ENCODE measurements at places on chromosomes 6 and 20. TPM values are rescaled to one million over a fixed set of nuclear protein-coding genes. Genes with fewer than 3 reads are reported as not detected.

- DNase-seq = no peak
Observed at GRCh38 chr6:111087871-111088667, 766 bp downstream of the SLC16A10 start.

DNA sequence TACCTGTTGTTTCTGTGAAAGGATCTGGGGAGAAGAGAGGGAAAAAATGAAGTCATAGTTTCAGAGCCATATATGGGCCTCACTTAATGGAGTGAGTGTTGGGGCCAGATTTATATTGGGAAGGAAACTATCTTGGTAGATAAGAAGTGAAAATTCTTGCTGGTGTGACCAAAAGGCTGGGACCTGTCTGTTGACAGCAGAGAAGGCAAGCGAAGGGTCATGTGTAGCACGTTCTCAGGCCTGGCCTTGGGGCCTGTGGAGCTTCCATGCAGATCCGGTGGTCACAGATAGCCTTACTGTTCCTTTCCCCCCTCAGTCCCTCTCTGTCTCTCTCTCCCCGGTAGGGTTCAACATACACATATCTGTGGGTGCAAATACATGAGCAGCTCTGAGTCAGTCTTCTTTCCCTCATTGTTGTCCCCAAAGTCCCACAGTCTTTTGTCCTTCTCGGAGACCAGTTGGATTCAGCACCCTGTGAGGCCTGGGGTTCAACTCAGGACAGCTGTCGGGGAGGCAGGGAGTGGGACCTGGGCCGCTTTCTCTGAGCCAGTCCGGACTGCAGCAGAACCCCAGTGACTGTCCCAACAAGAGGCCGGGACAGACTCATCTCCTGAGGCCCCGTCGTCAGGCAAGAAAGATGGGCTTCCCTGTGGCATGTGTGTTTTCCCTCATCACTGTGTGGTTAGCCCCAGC is 34.6 kb downstream of the PPP1R14C start:
- DNase-seq = no peak

DNA sequence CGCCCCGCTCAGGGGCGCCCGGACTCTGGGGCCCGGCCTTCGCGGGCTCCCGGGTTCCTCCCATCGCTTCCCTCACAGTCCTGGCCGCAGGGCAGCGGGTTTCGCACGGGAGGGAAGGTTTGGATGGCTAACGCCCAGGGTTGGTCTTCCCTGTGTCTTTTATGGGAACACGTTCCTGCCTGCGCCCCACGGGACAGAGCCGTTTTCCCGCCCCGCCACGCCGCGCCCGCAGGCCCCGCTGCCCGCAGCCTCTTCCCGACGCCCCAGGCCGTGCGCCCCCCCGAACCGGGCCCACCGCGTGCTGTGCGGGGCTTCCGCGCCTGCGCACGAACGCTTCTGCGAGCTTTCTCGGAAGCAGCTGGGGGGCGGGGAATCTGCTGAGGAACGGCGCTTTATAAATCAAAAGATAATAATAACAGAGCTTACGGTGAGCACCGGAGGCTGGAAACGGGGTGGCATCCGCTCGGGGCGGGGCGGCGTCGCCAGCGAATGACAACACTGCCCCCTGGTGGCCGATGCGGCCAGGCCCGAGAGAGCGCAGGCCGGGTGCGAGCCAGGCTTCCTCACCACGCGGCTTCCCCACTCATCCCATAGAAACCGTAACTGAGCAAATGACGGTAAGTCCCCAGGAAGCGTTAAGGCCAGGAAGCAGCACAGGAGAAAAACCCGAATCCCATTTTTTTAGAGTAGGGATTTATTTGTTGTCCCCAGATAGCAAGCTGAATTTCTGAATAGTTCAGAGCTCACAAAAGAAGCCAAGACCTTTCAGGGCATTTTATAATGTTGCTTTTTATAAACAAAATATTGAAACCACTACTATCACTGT is 116.4 kb downstream of the MYLK4 start:
- DNase-seq = peak; percentile 48

Gene SLC17A5
- polyA plus RNA-seq = 18.1 TPM

DNA sequence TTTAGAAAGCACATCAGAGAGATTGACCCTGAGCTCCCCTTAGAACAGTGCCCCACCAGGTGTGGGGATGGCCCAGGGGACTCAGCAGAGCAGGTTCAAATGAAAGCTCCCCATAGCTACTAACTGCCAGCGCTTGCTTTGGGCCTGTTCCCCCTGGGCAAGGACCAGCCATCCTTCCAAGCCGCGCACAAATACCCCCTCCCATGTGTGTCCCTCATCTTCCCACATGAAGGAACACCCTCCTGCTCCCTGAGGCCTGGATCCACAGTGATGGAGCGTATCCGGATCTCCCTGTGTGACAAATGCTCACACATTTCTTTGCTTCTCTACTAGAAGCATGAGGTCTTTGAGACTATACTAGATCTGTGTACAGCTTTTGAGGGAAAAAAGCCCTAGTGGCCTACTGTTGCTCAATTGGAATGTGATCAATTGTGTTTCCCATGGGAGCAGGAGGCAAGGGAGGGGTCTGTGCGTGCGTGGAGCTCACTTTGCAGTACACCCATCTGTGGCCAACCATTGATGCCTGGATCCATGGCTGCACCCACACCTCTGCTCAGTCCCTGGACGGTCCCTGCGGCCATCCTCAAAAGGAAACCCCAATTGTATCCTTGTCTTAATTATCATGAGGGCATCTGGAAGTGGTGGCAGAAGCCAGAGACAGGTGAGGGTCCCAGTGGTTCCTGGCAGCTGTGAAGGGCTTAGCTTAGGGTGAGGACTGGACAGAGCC is 1.4 kb upstream of the RAET1G start:
- no peak for DNase-seq

Gene PHACTR1
- polyA plus RNA-seq = 9.9 TPM

- DNase-seq = no peak
Observed at GRCh38 chr6:127164565-127164964, 46.1 kb downstream of the RSPO3 start.

DNA sequence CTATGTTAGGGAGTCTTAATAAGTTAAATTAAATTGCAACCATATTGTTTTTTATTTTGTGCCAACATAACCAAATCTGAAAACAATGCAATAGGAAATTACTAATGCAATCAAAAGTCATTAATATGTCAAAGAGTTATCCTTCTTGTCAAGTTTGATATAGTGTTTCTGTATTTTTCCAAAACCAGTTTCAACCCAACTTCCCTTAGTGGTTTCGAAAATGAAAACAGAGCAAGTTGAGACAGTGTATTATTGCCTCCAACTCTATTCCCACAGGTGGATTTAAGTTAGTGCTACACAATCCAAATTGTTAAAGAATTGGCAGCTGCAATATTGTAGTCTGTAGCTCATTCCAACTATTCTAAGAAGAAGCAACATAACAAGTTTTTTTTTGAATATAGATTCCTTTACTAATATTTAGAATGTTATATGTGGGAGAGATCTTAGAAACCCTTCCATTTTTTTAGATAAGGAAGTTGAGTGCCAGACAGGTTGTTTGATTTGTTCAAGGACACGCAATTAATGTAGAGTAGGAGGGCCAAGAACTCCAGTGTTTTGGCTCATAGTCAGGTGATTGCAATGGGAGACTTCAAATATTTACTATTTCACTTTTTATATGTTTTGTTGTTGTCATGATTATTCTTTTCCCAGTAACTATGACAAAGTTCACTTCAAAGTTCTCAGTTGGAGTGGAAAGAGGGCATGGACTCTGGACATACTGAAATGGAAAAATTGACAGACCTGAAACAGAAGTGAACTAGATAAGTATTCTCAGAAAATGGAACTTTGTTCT is 282.4 kb upstream of the HSF2 start:
- no peak for DNase-seq

GRCh38 chr20:43681991-43682410 is 15.1 kb downstream of the MYBL2 start:
- no peak for DNase-seq

GRCh38 chr6:21137700-21138335 is 455.7 kb upstream of the SOX4 start:
- no peak for DNase-seq

- no peak for DNase-seq
Observed at GRCh38 chr6:167985911-167986595, 11.4 kb upstream of the KIF25 start.

- no peak for DNase-seq
Observed at GRCh38 chr6:7813193-7813592, 87.3 kb downstream of the BMP6 start.

GRCh38 chr6:110595112-110595511 is 118.7 kb upstream of the SLC22A16 start:
- no peak for DNase-seq

GRCh38 chr6:113018351-113019151 is 671.4 kb downstream of the RFPL4B start:
- DNase-seq = no peak

DNA sequence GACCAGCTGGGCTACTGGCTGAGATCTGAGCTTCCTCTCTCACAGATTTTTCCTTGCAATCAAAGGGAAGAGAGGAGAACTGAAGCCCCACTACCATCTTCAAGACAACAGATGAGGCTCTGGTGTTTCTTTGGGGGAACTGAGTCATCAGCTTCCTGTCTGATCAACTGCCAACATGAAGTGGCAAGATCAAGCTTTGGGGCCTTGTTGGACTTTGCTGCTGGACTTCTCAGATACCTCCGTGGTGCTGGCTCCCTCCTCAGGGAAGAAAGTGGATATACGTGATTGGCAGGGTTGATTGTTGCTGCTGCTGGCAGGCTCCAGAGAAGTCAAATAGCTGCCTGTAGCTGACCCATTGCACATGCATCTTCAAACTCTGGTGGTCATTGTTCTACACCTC is 3.6 kb upstream of the TOX2 start:
- no peak for DNase-seq

Gene TRIM10
- polyA plus RNA-seq = 0.36 TPM
